Skin of body (tissue), 3 donors: ENCODE measurements at places on chromosomes 4 and X. TPM values are rescaled to one million over a fixed set of nuclear protein-coding genes. Genes with fewer than 3 reads are reported as not detected.
A peak's percentile ranks its signal among the peaks of the same experiment; 100 is the strongest.

DNA sequence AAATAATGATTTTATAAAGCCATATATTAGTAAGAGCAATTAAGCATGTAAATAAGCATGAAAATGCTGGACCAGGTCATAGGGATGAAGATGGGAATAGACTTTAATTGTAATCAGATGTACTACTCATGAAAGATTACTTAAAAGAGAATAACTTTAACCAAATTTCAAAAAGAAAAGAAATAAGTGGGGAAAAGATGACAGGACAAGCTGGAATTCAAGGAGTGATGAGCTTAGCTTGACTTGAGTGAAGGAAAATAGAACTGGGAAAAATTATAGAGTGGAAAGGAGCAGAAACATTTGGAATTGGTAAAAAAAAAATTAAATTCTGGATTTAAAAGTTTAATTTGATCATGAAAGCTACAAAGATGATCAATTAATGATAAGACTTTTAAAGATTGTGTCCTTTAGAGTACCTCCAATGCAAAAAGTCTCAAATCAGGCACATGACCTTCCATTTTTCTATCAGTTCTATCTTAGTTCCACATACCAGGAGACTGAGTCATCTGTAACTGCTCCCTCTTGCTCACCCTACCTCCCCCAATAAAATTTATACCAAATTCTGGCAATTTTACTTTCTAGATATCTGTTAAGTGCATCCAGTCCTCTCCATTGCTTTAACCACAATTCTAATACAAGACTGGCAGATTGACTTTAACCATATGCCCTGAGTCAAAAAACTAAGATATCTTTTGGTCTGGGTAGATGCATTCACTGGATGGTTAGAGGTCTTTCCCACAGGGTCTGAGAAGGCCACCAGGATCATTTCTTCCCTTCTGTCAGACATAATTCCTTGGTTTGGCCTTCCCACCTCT, 56.4 kb upstream of the SLIT2 start:
- peak; percentile 21 for DNase-seq

GRCh38 chrX:47941423-47941822, 62.4 kb downstream of the ZNF182 start:
- DNase-seq: no peak

Gene TMPRSS11F
- 2.3 TPM for total RNA-seq

GRCh38 chr4:145663194-145663593, 16.8 kb upstream of the C4orf51 start:
- DNase-seq: no peak

GRCh38 chr4:121827853-121828252, 4.2 kb upstream of the CCNA2 start:
- no peak for DNase-seq

- no peak for DNase-seq
Measured at GRCh38 chr4:8917868-8918783, 46.5 kb upstream of the HMX1 start.

DNA sequence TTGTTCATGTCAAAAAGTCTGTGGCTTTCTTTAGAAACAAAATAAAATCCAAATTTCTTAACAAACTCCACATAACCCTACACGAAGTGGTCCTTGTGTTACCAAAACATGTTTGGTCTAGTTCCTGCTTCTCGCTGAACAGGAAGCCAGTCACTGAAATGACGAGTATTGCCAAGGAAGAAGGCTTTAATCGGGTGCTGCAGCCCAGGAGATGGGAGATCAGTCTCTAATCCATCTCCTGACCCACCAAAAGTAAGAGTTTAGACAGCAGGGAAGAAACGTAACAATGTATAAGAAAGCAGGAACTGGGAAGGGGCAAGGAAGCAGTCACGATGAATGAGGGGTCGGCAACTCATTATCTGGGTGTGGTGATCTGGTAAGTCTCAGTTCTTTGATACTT, 144.6 kb upstream of the MAP9 start:
- no peak for DNase-seq

Gene MECP2
- 22.2 TPM for total RNA-seq

Gene REELD1
- total RNA-seq: 0.20 TPM
